ENCODE measurements at places on chromosomes 16 and 17.
A peak's percentile ranks its signal among the peaks of the same experiment; 100 is the strongest.

GRCh38 chr16:58088091-58088490 is 41.1 kb downstream of the CFAP20 start:
- DNase-seq: no peak

DNA sequence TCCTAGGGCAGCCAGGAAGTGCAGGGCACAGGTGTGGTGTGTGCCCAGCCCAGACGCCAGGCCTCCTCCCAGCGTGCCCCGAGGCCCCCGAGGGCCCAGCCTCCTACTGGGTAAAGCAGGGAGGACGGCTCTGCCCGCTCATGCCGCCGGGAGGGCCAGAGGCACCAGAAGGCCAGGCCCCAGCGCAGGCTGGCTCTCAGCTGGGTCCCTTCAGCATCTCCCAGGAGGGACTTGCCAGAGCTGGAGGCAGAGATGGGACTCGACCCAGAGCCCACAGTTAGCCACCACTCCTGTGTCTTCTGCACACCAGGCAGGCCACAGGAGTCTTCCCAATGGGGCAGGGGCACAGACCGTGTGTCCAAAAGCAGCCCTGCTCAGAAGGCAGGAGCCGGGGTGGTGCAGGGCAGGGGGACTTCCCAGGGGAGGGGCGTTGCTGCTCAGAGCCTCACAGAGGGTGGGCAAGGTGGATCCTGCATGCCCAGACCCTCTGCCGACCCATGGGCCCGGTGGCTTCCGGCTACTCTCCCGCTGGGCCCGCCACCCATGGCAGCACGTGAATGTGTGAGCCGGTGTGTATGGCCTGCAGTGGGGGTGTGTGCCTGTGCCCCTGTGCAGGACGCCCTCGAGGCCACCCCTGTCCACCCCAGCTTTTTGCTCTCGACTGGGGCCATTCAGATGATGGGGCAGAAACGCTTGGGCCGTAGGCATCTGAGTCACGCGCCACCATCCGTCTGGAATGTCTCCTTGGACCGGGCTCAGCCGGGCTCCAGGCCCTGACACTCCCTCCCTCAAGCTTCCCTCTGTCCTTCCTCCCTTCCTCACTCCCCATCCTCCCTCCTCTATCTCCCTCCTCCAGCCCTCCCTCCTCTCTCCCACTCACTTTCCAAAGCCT is 5.7 kb upstream of the ZNF469 start:
- no peak for DNase-seq

GRCh38 chr17:17999364-18000029 is 26.8 kb downstream of the DRC3 start:
- no peak for DNase-seq

GRCh38 chr16:2008631-2009163 is 924 bp downstream of the ZNF598 start:
- no peak for DNase-seq

- DNase-seq: no peak
Measured at GRCh38 chr16:87196231-87196630, 121.0 kb downstream of the C16orf95 start.

- no peak for DNase-seq
Measured at GRCh38 chr16:71966932-71967331, 33.3 kb downstream of the PKD1L3 start.

DNA sequence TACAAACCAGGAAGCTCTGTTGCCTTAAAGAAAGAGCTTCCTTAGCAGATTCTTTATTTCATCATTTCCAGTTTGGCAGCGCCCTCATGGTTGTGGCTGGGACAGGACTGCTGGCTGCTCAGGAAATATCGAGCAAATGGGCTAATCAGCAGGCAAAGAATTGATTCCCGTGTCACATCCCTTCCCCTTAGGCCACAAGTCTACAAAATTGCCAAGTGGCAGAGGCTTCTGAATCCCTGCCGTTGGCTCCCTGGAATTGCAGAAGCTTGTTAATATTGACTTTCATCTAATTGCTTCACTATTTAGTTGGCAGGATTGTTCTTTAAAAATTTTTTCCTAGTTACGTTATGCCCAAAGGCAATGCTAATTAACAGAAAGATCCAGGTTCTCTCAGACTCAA is 456.3 kb upstream of the ERCC4 start:
- no peak for DNase-seq

DNA sequence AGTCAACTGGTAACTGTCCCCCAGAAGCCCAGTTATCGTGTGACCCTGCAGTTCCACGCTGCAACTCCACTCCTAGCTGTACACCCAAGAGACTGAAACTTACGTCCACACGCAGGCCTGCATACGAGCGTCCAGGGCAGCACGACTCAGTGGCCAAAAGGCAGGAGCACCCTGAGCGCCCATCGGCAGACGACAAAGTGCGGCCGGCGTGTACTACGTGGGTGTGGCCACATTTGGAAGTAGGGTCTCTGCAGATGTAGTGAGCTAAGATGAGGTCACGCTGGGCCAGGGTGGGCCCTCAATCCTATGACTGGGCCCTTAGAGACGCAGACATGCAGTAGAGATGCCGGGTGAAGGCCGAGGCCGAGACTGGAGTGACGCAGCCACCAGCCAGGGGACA is 13.5 kb downstream of the GALNS start:
- DNase-seq: no peak

DNA sequence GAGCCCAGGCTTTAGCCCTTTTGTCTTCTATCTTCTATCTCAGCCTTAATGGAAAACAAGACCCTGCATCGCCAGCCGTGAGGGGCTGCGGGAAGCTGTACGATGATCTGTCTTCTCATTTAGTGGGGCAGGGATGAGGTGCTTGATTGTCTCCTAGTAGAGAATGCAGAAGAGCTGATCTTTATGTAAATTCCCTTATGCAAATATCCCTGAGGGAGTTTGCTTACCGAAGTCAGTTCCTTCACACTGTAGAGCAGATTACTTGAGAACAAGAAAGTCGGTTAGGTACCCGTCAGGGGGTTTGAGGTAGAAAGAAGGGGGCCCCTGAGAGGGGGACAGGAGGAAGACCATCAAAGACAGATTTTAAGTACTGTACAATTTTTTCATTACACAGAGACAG is 66.2 kb downstream of the IRF8 start:
- no peak for DNase-seq

GRCh38 chr17:78022425-78022824 is 63.9 kb downstream of the TNRC6C start:
- no peak for DNase-seq

GRCh38 chr16:3487521-3488410 is 7.5 kb downstream of the C16orf90 start:
- no peak for DNase-seq

GRCh38 chr16:50928065-50928464 is 186.2 kb downstream of the CYLD start:
- DNase-seq: no peak

DNA sequence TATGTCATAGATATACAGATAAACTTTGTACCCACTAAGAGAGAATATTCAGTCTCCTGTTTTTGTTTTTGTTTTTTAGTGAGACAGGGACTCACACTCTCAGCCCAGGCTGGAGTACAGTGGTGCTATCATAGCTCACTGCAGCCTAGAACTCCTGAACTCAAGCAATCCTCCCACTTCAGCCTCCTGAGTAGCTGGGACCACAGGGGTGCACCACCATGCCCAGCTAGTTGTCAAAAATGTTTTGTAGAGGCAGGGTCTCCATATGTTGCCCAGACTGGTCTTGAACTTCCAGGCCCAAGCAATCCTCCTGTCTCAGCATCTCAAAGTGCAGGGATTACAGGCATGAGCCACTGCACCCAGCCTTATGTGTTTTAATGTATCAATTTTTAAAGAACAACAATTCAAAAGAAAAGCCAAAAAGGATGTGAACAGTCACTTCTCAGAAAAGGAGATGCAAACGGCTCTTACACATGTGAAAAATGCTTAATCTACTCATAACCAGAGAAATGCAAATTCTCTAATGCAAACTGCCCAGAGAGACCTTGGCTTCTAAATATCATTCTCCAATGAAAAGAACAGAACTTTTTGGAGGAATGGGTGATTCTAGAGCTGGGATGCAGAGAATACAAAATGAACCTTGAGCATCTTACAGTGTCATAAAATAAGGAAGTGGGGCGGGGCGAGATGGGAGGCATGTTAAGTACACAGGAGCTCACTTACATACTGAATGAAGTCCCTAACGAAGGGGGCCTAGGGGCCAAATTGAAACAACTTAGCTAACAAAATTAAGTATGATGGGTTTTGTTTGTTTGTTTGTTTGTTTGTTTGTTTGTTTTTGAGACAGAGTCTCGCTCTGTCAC is 7.3 kb upstream of the CMTM3 start:
- DNase-seq: no peak

DNA sequence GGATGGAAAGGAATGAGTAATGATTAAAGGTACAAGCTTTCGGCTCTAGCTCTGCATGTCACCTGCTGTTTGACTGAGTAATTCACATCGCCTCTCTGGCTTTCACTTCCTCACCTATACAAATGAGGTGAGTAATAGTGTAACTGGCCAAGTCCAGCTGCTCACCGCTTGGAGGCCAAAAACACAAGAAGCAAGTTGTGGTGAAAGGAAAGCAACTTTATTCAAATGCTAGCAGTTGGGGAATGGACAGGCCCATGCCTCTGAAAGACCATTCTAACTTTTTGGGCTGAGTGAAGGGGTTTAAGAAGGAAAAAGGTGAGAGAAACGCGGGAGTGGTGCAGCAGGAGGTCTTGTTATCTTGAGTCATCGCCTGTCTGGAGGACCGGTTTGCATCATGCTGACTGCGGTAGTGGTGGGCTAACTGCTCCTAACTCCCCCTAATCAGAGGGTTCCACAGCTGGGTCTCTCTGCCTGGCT is 45.7 kb upstream of the CSNK2A2 start:
- DNase-seq: no peak

GRCh38 chr17:57861000-57861789 is 11.4 kb upstream of the MRPS23 start:
- no peak for DNase-seq

GRCh38 chr16:49712542-49712941 is 143.4 kb downstream of the ZNF423 start:
- DNase-seq: no peak

GRCh38 chr17:17539591-17539990 is 43.4 kb upstream of the RASD1 start:
- DNase-seq: no peak

DNA sequence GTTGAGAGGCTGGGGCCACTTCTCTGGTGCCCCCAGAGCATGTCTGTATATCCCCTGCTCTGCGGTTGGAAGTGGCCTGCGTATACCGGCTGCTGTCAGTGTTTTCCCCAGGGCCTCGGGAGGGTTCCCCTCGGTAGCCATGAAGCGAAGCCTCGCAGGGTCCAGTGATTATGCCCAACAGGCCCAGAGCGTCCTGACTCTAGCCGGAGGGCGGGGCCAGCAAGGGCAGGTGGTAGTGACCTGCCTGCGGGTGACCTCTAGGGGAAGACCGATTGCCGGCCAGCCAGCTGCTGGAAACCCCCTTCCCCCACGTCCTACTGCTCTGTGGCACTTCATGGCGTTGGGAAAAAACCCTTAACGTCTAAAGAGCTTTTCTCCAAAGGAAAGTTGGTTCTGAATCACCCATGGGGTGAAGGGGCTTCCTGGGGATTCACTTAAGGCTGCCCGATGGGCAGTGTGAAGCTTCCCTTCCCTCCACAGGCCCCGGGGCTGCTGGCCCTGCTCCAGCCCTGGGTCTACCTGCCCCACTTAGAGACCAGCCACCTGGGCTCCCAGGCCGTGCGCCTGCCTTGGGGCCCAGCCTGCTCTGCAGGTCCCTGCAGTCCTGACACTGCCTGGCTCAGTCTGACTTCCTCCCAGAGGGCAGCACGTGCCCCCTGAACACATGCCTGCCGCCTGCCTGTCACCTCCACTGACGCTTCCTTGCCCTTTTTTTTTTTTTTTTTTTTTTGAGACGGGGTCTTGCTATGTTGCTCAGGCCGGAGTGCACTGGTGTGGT is 72.8 kb downstream of the SOCS1 start:
- no peak for DNase-seq

GRCh38 chr17:66892246-66892645 is 57.3 kb downstream of the CACNG5 start:
- DNase-seq: no peak

GRCh38 chr17:80198144-80198661 is 21.9 kb downstream of the SGSH start:
- DNase-seq: no peak

GRCh38 chr16:24214992-24215391 is 41.1 kb upstream of the CACNG3 start:
- DNase-seq: no peak

DNA sequence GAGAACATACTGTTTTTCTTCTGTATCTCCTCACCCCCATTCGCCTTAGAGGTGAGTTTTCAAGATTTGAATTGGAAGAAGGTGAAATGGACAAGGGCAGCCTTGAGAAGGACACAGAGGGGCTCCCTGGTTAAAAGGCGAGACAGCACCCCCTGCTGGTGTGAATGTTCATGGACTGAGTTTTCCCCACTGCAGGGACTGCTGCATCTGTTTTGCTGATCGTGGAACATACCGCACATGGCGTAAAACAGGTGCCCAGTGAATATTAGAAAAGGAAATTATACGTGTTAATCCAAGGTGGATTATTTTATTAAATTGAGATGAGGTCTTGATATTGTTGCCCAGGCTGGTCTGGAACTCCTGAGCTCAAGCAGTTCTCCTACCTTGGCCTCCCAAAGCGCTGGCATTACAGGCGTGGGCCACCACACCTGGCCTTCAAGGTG is 54.5 kb downstream of the NDE1 start:
- peak; percentile 61 for DNase-seq

DNA sequence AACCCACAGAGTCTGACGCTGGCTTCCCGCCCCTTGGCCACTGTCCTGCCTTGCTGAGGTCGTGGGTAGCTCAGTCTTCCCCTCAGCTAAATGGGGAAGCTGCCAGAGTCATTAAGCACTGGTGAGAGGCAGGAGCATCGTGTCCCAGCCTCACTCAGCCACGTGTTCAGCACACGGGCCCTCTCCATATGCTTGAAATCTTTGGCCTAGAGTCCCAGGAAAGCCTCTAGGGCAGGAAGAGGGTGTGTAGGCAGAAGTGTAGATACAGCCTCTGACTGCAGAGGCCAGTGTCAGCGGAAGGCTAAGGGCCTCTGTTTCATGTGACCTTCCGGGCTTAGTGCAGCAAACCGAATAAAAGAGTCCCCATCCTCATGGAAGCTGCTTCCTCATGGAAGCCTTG is 4.1 kb downstream of the DHODH start:
- DNase-seq: no peak

GRCh38 chr17:76136276-76137000 is 4.6 kb downstream of the FOXJ1 start:
- no peak for DNase-seq

- DNase-seq: no peak
Measured at GRCh38 chr17:75552425-75553294, 27.2 kb downstream of the LLGL2 start.

DNA sequence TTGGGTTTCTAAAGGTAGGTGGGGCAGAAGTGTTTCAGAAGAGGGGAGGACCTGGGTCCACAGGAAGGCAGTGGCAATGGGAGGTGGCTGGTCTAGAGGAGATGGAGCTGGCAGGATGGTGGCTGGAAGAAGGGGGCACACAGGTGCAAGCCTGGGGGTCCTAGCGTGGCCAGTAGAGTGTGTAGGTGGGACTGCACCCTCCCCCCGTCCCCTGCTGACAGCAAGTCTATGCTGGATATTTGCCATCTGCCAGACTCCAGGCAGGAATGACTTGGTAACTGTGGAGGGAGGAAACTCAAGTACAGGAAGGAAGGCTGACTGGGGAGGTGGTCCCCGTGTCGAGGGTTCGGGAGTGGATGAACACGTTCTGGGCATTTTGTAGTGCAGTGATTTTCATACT is 8.6 kb downstream of the MED9 start:
- no peak for DNase-seq
